ENCODE measurements at places on chromosomes 7 and 10.

GRCh38 chr7:75611557-75612178 lies 119.5 kb downstream of the SPDYE5 start:
- no peak for DNase-seq

- no peak for DNase-seq
Measured at GRCh38 chr10:75865413-75866299, 434.2 kb downstream of the LRMDA start.

- no peak for DNase-seq
Measured at GRCh38 chr10:131626274-131626673, 274.5 kb upstream of the PPP2R2D start.

DNA sequence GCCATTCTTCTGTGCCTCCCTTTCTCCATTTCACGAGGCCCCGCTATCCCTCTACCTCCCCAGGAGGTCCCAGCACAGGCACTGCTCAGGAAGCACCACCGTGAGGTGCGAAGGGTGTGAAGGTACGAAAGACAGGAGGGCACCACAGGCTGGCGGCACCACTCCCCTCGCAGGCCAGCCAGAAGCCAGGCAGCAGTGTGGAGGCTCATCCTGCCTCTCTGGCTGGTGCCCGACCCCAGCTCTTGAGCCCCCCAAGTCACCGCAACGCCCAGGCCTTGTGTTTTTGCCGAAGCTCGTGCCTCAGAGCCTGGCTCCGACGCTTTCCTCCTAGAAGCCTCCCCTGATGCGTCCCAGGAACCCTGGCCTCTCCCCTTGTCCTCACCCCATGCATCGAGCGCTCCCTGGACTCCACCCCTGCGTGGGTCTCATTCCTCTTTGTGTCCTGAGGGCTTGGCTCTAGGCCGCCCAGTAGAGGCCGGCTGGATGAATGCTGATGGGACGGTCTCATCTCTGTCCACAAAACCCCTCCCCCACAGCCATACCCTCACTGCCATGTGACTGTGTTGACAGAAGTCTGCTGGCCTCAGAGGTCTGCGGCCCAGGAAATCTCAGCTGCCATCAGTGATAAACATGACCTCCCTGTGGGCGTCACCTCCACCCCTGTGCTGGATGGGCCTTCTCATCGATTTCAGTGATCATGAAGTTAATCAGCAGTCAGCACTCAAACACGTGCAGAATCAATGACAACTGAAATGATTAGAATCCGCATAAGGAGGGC lies 19.3 kb downstream of the BRI3 start:
- no peak for DNase-seq

DNA sequence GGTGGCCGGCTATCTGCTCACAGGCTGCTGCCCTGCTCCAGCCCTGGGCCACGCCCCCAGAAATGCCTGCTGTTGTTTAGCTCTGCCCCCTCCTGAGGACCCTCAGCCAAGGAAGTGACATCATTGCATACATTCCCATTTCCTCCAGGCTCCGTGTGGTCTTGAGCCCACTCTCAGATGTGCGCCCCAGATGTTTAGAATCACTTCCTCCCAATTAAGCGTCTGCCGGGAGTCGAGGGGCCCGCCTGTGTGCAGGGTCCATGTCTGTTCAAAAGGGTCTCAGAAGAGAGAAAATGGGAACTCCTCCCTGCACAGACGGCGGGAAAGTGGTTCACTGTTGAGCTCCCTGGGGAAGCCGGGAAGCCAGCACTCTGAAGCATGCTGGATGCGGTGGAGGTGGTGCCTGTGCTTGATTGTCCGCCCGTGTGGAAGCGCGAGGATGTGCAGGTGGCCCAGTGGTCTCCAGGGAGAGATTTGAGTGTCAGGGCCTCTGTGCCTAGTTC lies 116.9 kb upstream of the PPIF start:
- no peak for DNase-seq

DNA sequence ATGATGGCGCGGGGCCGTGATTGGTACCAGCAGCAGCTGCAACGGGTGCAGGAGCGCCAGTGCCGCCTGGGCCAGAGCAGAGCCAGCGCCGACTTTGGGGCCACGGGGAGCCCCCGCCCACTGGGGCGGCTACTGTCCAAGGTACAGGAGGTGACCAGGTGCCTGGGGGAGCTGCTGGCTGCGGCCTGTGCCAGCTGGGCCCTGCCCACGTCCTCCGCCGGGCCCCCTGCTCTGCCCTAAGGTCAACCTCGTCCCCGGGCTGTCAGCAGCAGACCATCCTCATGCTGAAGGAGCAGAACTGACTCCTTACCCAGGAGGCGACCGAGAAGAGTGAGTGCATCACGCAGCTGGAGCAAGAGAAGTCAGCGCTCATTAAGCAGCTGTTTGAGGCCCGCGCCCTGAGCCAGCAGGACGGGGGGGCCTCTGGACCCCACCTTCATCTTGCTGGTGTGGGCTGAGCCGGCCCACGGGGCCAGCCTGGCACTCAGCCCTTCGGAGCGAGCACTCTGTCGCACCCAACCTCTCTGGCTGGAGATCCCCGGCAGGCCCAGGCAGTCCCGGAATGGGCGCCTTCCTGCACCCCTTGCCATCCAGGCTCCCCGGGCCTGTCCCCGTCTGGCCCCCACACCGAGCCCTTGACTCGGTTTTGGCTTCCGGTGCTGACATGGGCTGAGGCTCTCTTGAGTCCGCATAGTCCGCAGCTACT lies 24.6 kb upstream of the ZNF716 start:
- DNase-seq: no peak

DNA sequence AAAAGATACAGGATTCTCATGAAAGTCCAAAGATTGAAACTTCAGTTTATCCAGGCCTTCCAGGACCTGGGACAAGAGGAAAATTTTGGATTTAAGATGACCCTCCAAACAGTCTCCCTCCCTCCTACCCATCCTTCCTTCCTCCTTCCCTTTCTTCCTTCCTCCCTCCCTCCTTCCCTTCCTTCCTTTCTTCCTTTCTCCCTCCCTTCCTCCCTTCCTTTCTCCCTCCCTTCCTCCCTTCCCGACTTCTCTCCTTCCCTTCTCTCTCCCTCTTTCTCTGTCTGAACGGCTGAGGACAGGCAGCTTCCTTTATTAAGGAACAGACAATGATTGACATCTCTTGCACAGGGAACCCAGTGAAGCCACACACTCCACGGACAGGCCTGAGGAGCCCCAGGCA lies 23.3 kb downstream of the SFTPD start:
- DNase-seq: no peak

DNA sequence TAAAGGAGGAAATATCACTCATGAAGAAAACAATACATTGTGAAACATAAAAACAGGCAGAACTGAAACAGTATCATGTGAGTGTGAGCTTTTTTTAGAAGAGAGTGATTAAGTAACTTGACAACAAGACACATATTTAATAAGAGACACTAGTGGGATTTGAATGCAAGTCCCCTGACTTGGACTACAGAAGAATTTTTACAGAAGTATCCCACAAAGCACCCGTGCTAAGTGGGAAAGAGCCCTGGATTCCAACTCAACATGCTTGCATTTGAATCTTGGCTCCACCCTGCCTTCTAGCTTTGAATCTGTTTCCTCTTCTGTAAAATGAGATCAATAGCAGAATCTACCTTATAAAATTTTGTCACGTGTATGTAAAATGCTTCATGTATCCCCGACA lies 166.2 kb downstream of the ZNF365 start:
- DNase-seq: no peak

GRCh38 chr7:8213381-8213780 lies 48.6 kb downstream of the ICA1 start:
- DNase-seq: no peak

GRCh38 chr7:31516680-31517502 lies 3.0 kb downstream of the ITPRID1 start:
- DNase-seq: no peak

- no peak for DNase-seq
Measured at GRCh38 chr10:68837626-68838322, 10.4 kb downstream of the STOX1 start.

DNA sequence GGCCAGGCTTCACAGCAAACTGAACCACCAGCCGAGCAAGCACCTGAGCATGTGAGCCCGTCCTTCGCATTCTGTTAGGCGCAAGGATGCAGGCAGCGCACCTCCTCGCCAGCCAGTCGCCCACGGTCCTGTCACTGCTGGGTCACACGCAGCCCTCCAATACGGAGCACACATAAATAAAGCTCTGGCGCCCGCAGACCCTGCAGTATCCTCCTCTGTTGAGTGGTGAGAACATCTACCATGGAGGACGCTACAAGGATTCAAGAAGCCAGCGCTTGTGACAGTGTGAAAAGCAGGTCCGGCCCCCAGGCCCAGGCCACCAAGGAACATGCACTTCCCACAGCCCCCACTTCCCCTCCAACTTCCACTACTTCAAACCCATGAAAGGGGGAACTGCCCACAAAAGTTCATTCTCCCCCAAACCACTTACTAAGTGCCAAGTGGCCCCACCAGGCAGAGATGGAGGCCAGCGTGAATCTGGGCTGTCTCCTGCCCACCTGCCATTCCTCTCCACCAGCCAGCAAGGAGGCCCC lies 34.8 kb downstream of the VOPP1 start:
- DNase-seq: no peak

DNA sequence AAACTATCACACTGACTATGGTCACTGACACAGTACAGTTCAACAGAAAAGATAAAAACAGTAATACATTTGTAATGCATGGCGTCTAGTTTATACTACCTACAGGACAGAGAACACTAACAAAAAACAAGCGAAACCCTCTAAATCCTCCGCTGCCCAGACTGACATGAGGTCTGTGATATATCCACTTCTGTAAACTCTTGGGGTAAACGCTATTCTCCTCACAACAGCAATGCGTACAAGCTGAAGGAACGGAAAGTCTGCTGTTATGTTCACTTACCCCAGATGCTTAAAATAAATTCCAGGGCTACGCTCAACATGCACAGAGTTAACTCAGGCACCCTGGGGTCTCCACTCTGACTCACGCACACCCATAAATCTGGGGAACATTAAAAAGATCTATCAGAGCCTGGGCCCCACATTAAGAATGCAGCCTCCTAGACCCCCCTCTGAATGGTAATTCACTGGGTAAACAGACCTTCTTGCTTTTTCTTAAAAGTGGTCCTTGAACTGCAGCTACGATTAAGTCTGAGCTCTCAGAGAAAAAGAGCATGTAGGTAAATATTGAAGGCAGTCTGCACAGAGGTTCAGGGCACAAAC lies 105.6 kb downstream of the CTBP2 start:
- no peak for DNase-seq

GRCh38 chr10:114645706-114646105 lies 12.4 kb downstream of the ABLIM1 start:
- no peak for DNase-seq

DNA sequence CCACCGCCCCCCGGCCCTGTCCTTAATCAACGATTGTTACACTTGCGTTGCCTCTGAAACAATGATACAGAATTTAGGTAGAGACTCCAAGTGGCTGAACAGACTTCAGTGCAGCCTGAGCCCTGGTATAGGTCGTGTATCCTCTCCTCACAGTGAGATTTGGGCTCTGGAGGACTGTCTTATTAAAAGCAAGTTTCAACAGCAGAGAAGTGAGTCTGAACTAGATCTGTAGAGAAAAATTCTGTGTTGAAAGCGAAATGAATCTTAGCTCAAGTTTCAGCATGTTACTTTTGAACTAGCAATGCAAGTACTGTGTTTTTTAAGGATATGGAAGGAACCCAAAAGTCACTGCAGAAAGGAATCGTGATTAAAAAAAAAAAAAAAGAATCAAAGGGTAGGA lies 103.1 kb downstream of the HOXA1 start:
- DNase-seq: no peak
